GM12864 (cell line): ENCODE measurements at places on chromosomes 3 and 15.

DNA sequence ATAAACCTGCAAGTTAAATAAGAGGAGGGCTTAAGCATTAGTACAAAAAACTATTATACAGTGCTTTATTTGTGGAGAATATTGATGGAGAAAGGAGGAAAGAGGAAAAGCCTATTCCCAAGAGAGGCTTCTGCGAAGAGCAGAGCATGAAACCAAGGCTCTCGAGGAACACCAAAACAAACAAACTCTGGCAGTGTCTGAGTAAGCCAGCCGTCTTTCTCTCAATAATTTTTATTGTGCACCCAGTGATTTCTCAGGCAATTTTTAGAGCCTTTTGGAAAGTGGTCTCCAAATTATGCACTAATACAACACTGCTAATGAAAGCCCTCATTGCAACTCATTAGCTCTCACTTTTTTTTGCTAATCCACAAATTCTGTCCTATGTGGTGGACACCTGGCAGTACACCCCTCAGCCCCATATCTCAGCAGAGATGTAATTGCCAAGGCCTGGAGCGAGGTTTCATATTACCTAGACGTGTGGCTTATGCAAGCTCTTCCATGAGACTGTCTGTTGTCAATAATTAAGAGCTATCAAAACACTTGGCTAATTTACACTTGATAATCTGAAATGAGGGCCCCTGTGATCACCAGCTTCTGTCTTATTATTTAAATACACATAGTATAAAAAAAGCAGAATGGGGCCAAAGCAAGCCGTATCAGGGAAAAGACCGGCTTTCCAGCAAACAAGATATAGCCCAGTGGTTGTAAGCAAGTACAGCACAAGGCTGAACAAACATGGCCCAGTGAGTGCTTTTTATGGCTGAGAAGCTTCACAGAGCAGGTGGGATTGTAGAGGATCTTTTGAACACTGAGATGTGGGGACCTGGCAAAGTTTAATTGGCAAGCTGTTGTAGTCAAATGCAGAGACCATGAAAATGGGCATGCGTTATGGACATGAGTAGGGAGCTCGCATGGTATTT lies 216.9 kb downstream of the ROBO2 start:
- DNase-seq: no peak

DNA sequence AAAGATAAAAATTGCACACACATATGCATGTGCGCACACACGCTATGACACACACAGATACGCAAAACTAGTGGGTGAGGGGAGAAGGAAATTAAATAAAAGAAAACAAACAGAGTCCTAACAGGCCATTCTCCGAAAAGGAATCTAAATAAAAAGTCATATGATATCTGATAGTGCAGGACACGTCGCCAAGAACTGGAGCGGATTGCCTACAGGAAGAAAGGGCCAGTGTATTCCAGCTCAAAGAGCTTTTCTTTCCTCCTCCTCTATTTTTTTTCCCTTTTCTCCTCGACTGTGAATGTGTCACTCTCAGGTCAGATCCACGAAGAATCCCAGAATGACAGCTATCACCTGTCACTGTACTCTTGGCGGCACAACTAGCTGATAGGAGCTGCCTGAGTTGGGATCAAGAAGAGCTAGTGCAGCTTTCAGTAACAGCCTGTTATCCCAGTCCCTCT lies 157.8 kb downstream of the TIGIT start:
- no peak for DNase-seq

DNA sequence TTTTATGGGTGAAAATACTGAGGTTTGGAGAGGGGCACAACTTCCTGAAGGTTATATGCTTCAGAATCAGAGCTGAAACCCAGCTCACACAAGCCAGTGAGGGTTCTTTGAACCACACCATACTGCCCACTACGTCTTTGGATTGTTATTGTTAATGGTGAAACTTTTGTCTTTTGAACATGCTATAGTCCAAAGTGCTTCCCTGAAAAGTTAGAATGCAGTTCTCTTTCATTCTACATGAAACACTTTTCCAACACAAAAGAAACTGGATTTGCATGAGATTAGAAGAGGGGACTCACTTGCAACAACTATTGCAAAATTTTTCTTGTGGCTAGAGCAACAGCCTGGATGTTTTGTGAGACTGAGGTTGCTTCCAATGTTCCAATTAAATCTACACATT lies 473.6 kb downstream of the SOX2 start:
- no peak for DNase-seq

DNA sequence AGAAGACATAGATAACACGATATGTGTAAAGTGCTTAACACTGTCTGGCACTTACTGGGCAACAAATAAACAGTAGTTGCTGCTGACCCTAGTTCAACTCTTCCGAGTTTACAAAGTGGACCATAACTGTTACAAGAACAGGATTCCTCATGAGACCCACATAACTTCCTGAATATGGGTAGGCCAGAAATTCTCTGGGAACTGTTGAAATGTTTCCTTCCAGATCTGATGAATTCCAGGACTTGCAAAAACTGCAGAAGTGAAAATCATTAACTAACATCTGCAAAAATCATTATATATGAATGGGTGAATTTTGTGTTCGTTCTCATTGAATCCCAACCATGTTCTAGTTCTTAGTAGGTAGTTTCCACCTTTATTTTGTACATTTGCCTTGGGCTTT lies 181.7 kb upstream of the MME start:
- no peak for DNase-seq

GRCh38 chr15:27433604-27434003 lies 462.6 kb downstream of the GABRG3 start:
- DNase-seq: no peak

- no peak for DNase-seq
These were observed 73.9 kb downstream of the TBC1D2B start for GRCh38 chr15:78003539-78004008.

DNA sequence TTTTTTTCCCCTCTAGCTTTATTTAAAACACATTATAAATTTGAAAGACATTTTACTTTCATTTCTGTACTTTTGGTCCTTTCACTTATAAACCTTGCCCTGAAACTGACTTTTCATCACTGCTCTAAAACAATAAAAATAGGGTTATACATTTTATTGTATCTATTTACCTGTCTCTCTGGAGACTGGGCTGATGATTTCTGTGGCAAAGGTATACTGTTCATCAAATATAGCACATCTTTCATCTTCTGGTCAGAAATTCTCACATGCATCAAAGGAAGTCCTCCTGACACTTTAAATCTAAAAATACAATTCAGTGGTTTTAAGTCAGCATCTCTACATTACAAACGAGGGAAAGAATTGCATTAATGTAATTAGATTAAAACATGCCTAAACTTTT lies 86.1 kb downstream of the VPS13C start:
- no peak for DNase-seq

- no peak for DNase-seq
These were observed 253.6 kb upstream of the PEX5L start for GRCh38 chr3:180290300-180290699.

DNA sequence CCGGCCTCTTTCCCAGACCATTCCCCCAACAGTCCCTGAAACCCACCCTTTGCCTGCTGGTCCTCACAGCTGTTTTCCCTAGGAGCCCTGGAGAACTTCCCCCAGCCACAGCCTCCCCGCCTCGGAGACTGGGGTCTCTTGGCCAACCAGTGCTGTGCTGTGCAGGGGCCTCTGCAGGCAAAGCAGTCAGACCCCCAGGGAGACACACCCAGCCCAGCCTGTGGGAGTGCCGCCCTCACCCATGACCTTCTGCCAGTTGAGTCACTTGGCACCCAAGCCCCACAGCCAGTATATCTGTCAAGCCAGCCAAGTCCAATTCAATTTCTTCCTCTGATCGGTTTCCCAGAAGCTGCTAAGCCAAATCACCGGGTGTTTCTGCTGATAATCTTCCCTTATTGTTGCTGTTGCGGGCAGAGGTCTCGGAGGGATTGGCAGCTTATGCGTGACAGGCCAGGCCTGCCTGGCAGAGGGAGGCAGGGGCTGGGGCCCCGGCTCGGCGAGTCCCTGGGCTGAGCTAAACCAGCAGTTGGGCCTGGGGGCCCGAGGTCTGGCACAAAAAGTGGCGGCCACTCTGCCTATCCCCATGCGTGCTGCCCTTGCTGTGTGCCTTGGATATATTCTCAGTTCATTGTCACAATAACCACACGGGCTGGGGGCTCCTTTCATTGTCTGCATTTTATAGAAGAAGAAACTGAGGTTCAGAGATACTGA lies 65.6 kb upstream of the SLC6A1 start:
- no peak for DNase-seq

- DNase-seq: peak; percentile 15
These were observed 28.8 kb downstream of the TMED3 start for GRCh38 chr15:79339588-79340314.

DNA sequence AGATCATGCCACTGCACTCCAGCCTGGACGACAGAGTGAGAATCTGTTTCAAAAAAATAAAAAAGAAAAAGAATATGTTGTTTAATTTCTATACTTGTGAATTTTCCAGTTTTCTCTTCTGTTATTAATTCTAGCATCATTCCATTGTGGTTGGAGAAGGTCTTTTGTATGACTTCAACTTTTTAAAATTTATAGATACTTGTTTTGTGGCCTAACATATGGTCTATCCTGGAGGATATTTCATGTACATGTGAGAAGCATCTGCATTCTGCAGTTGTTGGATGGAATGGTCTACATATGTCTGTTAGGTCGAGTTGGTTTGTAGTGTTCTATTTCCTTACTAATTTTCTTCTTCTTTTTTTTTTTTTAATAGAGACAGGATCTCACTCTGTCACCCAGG lies 35.6 kb downstream of the MAP1A start:
- DNase-seq: no peak

DNA sequence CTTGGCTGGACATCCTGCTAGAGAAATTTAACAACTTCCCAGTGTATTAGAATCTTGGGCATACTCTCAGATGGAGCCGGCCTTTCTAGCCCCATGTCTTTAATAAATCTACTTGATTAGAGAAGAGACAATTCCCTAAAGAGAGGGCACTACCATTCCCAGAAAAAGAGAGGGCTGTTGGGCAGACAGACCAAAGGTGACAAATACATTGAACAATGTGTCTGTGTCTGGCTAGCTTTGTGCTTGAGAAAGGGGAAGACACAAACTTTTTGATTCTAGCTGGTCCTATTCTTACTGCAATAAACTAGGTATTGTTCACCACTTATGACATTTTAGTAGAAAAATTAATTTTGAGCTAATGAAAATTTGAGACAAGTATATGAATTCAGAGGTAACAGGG lies 57.7 kb downstream of the DUT start:
- no peak for DNase-seq

DNA sequence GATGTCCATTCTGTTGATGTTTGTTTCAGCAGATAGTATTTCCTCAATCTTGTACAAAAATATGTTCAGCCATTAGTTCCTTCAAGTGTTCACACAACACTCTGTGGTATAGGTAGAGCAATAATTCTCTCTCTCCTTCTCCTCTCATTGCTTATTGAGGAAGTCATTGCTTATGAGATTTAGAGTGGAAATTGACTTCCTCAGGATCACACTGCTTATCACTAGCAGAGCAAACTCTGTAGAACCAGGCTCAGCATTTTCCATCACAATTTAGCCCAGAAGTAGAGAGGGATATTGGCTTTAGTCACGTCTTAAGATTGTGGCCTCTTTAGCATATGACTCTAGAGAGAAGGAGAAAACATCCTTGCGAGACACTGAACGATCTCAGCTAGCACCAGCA lies 31.2 kb downstream of the RAB11A start:
- DNase-seq: no peak

- DNase-seq: no peak
These were observed 31.5 kb upstream of the ZNF502 start for GRCh38 chr3:44680921-44681455.

GRCh38 chr3:168616915-168617314 lies 521.2 kb upstream of the GOLIM4 start:
- no peak for DNase-seq

DNA sequence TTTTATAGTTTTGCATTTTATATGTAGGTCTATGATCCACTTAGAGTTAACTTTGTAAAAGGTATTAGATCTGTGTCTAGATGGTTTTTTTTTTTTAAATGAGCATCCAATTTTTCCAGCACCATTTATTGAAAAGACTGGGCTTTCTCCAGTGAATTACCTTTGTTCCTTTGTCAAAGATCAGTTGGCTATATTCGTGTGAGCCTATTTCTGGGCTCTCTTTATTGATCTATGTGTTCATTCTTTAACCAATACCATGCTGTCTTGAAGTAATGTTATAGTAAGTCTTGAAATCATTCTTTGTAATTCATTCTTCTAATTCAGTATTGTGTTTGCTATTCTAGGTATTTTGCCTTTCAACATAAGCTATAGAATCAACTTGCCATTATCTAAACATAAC lies 165.4 kb upstream of the ARPP21 start:
- DNase-seq: no peak

- DNase-seq: peak; percentile 66
These were observed 54.9 kb downstream of the DCUN1D1 start for GRCh38 chr3:182925330-182925943.

- no peak for DNase-seq
These were observed 258.0 kb upstream of the RARB start for GRCh38 chr3:25170021-25170420.

- DNase-seq: no peak
These were observed 11.7 kb downstream of the BAHD1 start for GRCh38 chr15:40452296-40453090.

- no peak for DNase-seq
These were observed 54.5 kb downstream of the TMEM41A start for GRCh38 chr3:185444329-185444728.

DNA sequence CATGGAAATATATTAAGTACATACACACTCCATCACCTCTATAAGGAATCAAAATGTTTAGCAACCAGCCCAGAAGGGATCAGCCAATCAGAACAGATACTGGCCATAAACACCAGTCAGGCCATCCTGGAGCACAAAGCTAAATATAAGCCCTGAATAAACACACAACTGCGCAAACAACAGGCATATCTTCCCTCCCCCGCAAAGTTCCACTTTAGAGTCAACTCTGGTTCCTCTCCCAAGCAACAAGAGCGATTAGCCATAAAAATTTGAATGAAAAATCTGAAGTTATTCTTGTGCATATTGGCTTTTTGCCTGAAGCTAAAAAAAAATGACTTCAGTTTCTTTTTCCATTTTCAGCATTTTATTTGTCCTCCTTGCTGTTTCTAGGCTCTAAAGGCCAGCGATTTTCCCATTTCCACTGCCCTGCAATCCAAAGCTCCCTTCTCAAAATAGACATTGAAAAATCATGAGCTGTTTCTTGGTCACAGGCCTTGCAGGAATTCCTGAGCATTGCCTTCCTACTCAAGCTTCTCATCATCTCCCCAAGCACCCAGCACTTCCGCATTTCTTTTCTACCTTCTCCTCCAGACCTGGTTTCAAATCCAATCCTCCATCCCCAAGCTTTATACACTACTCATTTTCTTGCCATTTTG lies 247.9 kb downstream of the ZMAT3 start:
- DNase-seq: no peak

GRCh38 chr15:63349156-63349555 lies 32.5 kb downstream of the CA12 start:
- no peak for DNase-seq

GRCh38 chr3:15612001-15612400 lies 10.5 kb downstream of the BTD start:
- DNase-seq: no peak
